ENCODE measurements at places on chromosomes 7 and 10.

DNA sequence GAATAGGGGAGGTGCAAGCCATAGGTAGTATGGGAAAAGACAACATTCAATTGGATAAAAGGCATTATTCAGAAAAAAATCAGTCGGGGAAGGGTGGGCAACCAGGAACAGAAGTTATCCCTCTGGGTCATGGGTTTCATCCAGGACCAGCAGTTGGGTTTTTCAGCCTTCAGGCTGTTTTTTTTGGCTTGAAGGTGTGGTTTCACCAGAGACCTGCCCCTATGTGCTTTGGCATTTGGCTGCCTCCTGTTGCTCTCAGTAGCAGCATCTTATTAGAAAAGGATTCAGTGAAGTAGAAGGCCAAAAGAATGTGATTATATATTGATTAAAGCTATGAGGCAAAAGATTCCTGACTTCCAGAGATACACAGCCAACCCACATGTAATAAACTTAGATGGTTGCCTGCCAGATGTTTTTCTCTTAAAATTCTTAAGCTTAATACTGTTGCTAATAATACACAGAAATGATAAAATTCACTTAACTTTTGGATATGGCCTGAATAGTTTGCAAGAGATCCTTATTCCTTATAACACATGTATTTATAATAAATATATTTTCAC, 251.7 kb upstream of the CSTF2T start:
- DNase-seq: no peak

GRCh38 chr7:94300176-94300835, 94.4 kb upstream of the COL1A2 start:
- no peak for DNase-seq

DNA sequence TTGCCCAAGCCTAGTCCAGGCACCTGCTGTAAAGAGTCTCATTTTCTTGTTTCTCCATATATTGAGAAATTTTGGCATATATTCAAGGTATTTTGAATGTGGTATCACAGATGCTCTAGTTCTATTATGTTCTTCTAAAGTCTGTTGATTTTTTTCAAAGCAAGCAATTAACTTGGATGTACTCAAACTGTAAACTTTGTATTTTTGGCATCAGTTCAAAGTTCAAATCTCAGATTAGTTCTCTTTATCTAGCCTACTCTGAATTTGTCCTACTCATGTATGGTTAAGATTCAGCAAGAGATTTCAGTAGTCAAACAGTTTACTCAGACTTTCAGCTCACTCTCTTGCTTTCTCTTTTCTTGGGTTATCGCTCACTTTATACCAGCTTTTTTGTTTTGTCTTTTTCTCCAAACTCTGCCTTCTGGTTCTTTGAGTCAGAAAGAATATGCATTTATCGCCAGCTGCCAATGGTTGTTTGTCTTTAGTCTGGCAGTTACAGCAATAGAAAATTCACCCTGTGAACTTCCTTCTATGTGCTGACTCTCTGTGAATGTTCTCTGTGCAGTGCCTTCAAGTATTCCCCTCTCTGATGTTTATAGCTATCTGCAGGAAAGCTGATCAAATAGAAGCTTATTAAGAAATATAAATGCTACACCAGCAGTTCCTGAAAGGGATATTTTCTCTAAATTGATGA, 56.0 kb downstream of the ANKRD7 start:
- DNase-seq: no peak

DNA sequence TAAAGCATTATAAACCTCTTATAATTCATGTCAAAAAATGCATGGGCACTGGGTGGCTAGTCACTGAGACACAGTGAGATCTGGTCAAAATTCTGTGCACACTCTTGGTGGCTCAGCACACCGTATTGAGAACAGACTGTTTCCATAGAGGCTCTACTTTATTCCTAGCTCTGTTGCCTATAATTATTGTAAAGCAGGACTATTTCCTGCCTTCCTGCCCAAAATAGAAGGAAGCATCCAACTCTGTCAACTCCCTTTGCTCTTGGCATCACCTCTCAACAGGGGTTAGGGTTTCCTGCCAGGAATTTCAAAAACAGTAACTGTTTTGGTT, 45.1 kb downstream of the PTN start:
- no peak for DNase-seq

GRCh38 chr7:16755397-16755796, 1.8 kb downstream of the TSPAN13 start:
- DNase-seq: no peak

DNA sequence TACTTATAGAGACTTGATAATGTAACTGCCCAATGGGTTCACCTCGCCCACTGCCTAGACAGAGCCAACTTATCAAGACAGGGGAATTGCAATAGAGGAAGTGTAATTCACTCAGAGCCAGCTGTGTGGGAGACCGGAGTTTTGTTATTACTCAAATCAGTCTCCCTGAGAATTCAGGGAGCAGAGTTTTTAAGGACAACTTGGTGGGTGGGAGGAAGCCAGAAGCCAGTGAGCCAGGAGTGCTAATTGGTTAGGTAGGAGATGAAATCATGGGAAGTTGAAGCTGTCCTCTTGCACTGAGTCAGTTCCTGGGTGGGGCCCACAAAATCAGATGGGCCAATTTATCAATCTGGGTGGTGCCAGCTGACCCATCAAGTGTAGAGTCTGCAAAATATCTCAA, 20.1 kb upstream of the C7orf33 start:
- DNase-seq: no peak

GRCh38 chr10:101781655-101781983, 1.6 kb downstream of the NPM3 start:
- no peak for DNase-seq

DNA sequence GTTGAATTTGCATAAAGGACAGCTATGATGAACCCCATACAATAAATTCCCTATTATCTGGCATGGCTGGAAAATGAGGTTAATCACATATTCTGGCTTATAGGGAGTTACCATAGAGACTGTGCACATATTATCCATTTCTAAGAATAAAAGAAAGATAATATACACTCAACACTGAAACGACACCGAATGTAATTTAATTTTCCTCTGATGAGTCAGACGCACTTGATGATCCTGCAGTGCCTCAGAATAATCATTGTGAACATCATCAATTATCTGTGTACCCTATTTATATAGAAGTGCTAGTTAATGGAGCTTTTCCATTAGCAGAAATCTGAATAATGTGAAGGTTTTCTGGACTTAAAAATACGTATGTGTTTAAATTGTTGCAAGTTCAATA, 60.2 kb downstream of the SGCE start:
- no peak for DNase-seq

- DNase-seq: peak; percentile 19
Measured at GRCh38 chr10:48469516-48470020, 135.3 kb downstream of the ARHGAP22 start.

GRCh38 chr7:25646726-25647413, 418.6 kb upstream of the NPVF start:
- no peak for DNase-seq

- DNase-seq: no peak
Measured at GRCh38 chr10:51321300-51321699, 247.0 kb downstream of the PRKG1 start.

GRCh38 chr7:89773611-89774010, 380.7 kb upstream of the STEAP1 start:
- no peak for DNase-seq

GRCh38 chr10:77442699-77443189, 194.9 kb downstream of the KCNMA1 start:
- no peak for DNase-seq

DNA sequence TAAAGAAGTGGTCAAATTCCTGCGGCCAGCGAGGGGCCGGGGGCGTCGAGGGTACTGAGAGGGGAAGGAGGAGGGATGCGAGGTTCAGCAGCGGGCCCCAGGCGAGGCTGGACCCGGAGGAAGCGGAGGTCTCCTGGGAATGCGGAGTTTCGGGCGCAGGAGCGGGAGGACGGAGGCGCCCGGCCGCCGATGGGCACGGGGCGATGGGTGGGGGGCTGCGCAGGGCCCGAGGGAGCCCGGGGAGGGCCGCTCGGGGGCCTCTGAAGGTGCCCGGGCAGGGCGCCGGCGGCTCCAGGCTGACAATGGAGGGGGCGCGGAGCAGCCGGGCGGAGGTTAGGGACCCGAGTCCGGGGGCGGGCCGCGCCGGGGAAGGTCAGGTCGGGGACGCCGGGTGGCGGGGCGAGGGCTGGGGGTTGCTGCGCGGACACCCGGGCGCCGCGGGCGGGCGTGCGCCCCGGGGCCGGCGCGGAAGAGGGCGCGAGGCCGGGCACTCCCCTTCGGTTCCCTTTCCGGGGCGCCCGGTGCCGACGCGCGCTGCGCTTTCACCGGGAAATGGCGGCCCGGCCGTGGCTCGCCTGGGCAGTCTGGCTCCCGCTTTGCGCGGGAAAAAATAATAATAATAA, 683 bp downstream of the MACROH2A2 start:
- peak; percentile 49 for DNase-seq

DNA sequence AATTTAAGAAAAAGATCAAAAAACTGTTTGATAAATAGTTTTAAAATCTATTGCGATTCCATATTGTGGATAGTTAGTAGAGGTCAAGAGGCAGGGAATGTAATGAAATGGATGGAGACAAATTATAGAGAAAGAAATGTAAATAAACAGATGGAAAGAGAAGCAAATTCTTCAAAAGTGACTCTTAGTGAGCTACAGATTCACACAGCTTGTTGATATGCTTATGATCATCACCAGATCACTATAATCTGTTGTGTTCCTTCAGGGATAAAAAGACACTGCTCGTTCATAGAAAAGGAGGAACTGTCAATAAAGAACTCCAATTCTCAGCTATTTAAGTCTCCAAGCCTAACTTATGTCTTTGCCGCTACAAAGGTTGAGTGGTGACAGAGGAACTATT, 251.4 kb upstream of the SEMA3C start:
- DNase-seq: no peak

GRCh38 chr10:59333701-59334100, 28.6 kb downstream of the FAM13C start:
- DNase-seq: no peak

Data from D341Med (cell line).